Activated CD8-positive, alpha-beta memory T cell treated with anti-CD3 and anti-CD28 coated beads, Interleukin-2, amount 50 U/mL, for 4 hours (primary cell): ENCODE measurements at places on chromosomes 12 and 14.

DNA sequence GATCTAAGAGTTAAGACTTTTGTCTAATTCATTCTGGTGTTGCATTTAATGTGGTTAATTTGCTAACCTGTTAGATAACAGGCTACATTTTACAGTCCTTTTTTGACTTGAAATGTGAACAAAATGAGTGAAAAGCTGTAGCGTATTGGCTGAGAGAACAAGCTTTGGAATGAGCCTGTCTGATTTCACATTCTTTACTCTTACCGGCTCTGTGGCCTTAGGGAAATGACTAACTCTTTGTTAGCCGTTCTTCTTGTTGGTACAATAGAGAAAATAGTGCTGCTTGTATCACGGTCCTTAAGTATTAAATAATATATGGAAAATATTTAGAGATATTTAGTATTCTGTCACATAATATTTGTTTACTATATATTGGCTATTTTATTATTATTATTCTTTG, 1.9 kb downstream of the MNAT1 start:
- DNase-seq = no peak

DNA sequence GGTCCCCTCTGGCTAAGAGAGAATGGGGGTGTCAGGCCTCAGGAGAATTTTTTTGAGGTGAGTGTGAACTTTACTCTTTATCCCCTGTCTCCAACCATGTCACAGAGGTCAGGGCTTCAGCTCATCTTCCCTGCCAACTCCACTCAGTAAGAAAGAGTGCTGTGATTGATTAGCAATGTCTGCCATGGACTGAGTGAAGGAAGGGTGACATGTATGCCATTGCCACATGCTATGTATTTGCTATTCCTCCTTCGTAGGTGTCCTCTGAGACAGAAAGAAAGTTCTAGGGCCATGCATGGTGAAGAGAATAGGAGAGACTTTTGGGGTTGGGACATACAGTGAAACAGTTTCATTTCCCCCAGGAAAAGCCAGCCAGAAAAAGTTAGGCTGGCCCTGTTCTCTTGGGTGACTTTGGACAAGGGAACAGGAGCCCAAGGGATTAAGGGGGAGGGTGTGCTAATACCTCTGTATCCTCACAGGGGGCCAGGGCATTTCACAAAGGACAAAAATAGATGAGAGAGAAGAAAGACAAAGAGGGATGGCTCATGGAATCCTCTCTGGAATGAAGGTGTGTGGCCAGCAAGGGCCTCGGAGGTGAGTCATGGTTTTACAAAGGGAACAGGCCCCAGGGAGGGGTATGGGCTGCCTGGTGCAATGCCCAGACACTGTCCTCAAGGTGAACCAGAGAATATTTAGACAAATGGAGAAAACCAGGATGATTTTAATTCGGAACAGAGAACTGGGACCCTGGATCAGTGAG, 13.9 kb upstream of the MYL2 start:
- no peak for DNase-seq

DNA sequence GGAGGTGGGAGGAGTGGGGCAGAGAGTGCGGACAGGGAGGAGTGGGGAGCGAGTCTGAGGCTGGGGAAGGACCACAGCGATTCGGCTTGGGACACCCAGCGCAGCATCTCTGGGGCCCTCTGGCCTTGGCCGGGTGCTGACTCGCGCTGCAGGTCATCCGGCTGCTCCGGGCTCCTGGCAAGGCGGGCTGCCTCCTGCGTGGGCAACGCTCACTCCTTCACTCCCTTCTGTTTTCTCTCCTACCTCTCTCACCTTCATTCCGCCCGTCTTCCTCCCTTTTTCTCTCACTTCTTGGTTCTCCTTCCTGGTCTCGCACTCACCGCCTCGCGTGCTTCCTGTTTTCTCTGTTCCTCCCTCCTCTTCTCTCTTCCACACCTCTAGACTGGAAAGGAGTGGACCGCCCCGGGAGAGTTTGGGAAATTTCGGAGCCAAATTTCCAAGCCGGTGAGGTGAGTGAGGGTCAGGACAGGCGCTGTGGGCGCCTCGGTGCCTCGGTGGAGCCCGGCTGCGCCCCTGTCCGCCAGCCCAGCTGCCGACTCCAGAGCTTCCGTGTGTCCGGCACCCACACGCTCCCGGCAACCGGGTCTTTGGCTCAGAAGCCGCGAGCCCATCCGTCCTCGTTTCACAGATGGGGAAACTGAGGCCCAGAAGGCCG, 86.7 kb downstream of the B4GALNT3 start:
- DNase-seq = no peak

GRCh38 chr14:90758959-90759358, 57.3 kb downstream of the TTC7B start:
- DNase-seq = no peak

DNA sequence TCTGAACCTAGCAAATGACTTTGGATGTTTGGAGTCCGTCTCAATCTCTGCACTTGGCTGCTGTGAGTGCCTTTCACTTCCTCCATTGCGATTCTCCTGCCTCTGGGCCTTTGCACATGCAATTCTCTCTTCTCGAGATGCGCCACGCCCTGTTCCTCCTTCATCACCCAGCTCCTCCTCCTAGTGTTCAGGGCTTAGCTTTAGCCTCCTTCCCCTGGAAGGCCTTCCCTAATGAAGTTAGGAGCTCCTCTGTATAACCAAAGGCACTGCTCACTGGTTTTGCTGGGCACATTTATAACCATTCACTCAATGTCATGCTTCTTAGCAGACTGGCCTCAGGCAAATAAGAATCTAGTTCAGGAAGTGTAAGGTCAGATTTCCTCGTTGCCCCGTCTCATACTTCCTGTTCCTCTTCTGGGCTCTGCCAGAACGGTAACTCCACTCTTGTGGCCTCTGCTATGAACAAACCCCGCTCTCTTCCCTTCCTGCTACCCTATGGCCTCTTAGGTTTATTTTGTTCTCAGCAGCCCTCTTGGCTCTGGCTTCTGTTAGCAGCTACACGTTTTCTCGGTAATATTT, 171.4 kb downstream of the CRADD start:
- no peak for DNase-seq

DNA sequence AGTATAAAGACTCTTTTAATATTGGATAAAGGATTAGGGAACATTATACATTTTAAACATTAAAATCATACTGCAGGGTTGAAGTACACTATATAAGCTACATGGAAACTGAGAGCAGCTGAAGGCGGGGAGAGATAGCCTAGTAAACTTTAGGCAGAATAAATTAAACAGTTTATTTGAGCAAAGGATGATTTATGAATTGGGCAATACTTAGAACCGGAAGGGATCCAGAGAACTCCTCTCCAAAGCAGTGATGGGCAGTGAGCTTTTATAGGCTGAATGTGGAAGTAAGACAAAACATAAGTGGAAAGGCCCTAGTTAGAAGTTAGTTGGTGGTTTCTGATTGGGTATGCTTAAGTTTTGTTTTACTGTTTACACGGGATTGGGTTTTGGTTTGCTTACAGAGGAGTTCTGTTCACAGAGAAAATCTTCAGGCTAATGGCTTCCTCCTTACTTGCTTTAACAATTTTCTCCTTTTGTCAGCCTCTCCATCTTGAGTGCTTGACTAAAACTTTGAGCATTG, 18.9 kb downstream of the LEMD3 start:
- DNase-seq = no peak

GRCh38 chr12:38373784-38374183, 57.2 kb downstream of the ALG10B start:
- no peak for DNase-seq

DNA sequence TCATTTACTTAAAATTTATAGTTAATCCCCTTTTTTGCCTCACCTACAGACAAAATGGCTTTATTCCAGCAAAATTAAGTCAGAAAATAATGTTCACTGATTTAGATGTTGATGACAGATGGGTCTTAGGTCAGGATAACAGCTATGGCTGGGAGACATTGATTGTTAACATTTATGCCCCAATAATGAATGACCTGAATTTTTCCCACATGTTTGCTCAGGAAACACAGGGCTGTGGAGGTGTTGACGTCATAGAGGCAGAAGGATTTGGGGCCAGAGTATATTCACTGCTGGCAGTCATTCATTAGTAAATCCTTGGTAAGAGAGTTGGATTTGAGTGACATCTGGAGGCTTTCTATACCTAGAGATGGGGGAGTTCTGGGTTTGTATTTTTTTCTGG, 121.3 kb downstream of the PDE3A start:
- no peak for DNase-seq

DNA sequence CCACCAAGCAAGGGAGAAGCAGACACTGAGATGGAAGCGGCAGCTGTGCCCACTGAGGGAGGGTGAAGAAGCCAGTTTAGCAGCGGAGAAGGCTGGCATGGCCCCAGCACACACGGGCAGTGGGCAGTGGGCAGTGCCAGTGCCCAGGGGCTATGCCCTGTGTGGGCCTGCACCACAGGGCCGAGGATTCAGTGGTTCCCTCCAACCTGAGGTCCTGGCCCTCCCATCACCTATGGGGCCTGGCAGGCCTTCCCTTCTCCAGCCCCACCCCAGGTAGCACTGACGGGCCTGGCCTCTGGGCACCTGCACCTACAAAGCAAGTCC, 81.1 kb downstream of the ITPK1 start:
- no peak for DNase-seq

GRCh38 chr12:95390932-95391331, 83.0 kb upstream of the METAP2 start:
- DNase-seq = no peak

- DNase-seq = no peak
Observed at GRCh38 chr12:87169010-87169409, 860.2 kb downstream of the C12orf50 start.

GRCh38 chr14:64930085-64930843, 12.3 kb downstream of the GPX2 start:
- DNase-seq = no peak

DNA sequence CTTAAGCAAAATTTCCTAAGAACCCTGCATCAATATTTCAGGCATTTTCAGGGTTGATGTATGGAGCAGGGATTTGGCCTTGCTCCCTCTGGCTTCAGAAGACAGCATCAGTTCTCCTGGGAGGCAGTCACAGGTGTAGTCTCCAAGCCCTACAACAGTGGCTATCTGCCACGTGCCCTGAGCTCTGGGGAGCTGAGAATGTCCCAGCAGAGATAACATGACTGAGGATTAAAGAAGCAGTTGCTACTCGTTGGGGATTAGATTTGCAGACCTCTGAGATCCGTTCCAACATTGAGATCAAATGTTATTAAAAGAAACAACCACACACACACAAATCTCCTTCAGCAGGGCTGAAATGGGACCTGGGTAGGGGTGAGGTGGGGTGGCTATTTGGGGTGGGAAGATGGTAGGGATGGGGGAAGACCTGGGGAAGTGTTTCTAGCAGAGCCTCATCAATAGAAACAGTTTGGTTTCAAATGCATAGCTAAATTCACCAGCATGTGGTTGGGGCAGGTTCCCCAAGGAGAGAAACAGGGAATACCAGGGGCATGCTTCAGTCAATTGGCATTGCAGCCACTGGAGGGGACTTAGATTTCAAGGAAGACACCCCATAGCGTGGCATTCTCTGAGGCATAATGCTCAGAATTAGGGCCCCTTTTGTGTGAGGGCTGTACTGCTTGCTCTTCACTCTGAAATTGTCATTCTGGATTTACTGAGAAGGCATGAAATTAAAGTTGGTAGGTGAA, 15.2 kb upstream of the FAM234B start:
- DNase-seq = no peak

DNA sequence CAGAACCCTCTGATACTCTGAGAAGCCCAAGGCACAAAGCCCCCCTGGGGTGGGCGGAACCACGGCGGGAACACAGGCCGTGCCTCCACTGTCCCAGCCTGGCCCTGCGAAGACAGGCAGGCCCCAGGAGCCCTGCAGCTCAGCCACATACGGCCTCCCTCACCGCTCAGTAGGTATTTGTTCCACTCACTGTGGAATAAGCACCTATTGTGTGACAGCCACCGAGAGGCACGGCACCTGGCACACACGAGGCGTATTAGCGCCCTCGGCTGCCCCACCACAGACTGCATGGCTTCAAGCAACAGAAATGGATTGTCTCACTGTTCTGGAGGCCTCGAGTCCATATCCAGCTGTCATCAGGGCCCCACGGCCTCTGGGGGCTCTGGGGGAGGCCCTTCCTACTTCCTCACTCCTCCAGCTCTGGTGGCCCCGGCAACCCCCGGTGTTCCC, 66.3 kb downstream of the NCOR2 start:
- no peak for DNase-seq

- no peak for DNase-seq
Observed at GRCh38 chr14:68270342-68270741, 450.8 kb downstream of the RAD51B start.

GRCh38 chr12:27226407-27226929, 17.6 kb upstream of the STK38L start:
- no peak for DNase-seq

- peak; percentile 48 for DNase-seq
Observed at GRCh38 chr14:106442857-106443256, 916.5 kb downstream of the TMEM121 start.

DNA sequence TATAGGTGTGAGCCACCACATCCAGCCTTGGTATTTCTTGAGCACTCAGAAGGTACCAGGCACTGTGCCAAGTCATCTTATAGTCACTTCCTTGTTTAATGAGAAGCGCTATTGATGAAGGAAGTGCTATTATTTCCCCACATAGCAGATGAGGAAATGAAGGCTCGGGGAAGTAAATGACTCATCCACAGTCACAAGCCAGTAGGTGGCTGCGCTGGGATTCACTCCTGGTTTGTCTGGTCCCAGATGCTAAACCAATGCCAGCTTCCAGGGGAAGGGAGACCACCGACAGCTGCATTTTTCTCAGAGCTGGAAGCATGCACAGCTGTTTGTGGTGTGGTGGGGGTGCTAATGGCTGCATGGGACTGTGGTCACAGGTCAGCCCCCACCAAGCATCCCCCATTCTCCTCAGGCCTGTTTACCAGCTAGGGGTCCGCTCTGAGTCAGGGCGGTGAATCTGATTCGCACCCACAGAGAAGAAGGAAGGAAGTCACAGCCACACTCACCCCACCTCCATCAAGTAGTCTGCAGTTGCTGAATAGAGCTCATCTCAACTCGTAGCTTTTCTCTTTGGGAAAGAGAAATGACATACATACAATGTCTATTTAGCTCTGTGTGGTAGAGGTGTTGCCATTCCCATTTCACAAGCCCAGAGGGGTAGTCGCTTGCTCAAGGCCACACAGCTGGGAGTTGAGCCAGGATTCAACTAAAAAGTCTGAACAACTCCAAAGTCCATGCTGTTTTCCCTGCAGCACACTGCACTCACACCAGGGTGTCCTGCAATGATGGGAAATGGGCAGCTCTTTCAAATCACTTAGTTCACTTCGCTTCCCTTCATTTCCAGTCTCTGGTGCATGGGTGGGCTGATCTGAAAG, 6.3 kb upstream of the LTBP2 start:
- DNase-seq = peak; percentile 69

DNA sequence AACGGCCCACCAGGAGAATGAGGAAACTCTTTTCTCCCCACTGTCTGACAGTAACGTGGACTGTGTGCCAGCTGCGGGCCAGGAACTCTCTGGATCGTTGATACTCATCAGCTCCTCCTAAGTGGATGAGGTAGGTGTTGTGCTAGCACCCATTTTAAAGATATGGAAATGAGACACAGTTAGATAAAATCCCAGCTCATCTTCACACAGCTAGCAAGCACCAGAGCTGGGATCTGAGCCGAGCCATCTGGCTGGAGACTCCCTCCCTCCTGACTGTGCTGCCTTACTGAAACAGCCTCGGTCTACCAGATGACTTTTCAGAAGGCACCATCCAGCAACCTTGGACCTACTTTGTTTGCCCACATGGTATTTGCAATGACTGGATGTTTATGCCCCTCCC, 49.2 kb downstream of the TMEM132D start:
- DNase-seq = no peak
